ENCODE measurements at places on chromosomes 7 and 10. TPM values are rescaled to one million over a fixed set of nuclear protein-coding genes. Genes with fewer than 3 reads are reported as not detected.

The FAM25A gene
- not detected for total RNA-seq

The SERPINE1 gene
- 229 TPM for total RNA-seq

The PODXL gene
- total RNA-seq, result 160 TPM

The LLCFC1 gene
- not detected for total RNA-seq

The AGAP5 gene
- total RNA-seq, result 2.6 TPM

The CC2D2B gene
- total RNA-seq, result not detected

The TAS2R41 gene
- total RNA-seq, result not detected

The NRP1 gene
- 81.2 TPM for total RNA-seq

The ENO4 gene
- total RNA-seq, result 0.82 TPM

The C7orf57 gene
- total RNA-seq, result 0.34 TPM

The PNLIPRP2 gene
- not detected for total RNA-seq

The TMED4 gene
- 159 TPM for total RNA-seq

The SCART1 gene
- total RNA-seq, result 0.14 TPM

The DDX50 gene
- 34.7 TPM for total RNA-seq

The UNCX gene
- 0.55 TPM for total RNA-seq

The CRTAC1 gene
- total RNA-seq, result 3.2 TPM

The TEX36 gene
- not detected for total RNA-seq

The IL15RA gene
- total RNA-seq, result 23.6 TPM

The NAT16 gene
- total RNA-seq, result not detected

The LIPJ gene
- total RNA-seq, result 0.08 TPM

The FAM221A gene
- 14.2 TPM for total RNA-seq

The NPTX2 gene
- 0.46 TPM for total RNA-seq

The RASSF4 gene
- 72.0 TPM for total RNA-seq

The JCAD gene
- 1.7 TPM for total RNA-seq

The SPRN gene
- total RNA-seq, result 2.1 TPM

The MSMB gene
- not detected for total RNA-seq

The NEURL1 gene
- 1.3 TPM for total RNA-seq

The EMX2 gene
- total RNA-seq, result 4.1 TPM

The MLXIPL gene
- total RNA-seq, result 0.14 TPM

The LIPK gene
- not detected for total RNA-seq

The GNGT1 gene
- total RNA-seq, result not detected

The BRAT1 gene
- total RNA-seq, result 40.1 TPM

The NDUFB2 gene
- 221 TPM for total RNA-seq

The C10orf105 gene
- total RNA-seq, result not detected

The LIPF gene
- total RNA-seq, result not detected

The CLRN3 gene
- not detected for total RNA-seq

Measured in kidney epithelial cell (primary cell).